ENCODE measurements at places on chromosomes 12 and 14. TPM values are rescaled to one million over a fixed set of nuclear protein-coding genes. Genes with fewer than 3 reads are reported as not detected.

DNA sequence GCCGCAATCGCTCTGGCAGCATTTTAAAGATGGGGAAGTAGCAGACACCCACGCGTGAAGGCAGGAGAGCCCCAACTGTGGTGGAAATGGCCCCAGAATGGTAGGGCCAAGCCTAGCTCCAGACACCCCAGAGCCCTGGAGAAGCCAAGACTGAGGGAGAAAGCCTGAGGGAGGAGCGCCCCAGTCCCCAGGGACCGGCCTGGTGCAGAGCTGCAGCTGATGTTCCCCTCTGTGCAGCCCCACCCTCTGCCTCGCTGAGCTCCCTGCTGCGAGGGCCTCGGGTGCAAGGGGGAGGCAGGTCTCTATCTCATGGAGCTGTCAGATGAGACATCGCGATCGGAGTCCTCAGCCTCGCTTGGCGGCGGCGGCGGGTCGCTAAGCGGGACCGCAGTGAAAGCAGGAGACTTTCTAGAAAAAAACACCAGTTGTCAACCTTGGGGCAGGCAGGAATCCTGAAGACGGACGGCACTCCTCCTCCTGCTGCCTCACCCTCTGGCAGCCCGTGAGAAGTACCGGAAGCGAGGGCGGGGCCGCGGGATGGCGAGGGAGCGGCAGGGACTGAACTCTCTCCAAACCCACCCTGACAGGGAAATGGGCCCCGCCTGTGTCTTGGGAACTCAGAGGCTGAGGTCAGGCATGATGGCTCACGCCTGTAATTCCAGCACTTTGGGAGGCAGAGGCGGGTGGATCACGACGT lies 6.0 kb downstream of the GAPDH start:
- peak overlapping the region; percentile 63 for H3K4me3 ChIP-seq
- H3K27ac ChIP-seq: peak overlapping the region; percentile 90
- H3K27me3 ChIP-seq: no peaks in the 10 kb centered on the region

The CDCA3 gene
- 25.5 TPM for total RNA-seq

The INHBC gene
- not detected for total RNA-seq

The AP5M1 gene
- 32.6 TPM for total RNA-seq

GRCh38 chr14:70641548-70642302 lies at the start of gene TTC9:
Gene TTC9, plus strand, starts transcription at chr14:70641916. Its CDS starts 214 bp downstream, at chr14:70642130.
- no peak within 1 kb of the TSS for H3K27ac ChIP-seq
- peak within 1 kb of the TSS; percentile 85 for H3K4me3 ChIP-seq
- peaks cover 16% of the 10 kb centered on the region for H3K27me3 ChIP-seq
- DNase-seq: no peak
- no peaks in the 10 kb centered on the region for H3K4me1 ChIP-seq

The MIS18BP1 gene
- 31.6 TPM for total RNA-seq

The SETD1B gene
- total RNA-seq: 19.9 TPM

DNA sequence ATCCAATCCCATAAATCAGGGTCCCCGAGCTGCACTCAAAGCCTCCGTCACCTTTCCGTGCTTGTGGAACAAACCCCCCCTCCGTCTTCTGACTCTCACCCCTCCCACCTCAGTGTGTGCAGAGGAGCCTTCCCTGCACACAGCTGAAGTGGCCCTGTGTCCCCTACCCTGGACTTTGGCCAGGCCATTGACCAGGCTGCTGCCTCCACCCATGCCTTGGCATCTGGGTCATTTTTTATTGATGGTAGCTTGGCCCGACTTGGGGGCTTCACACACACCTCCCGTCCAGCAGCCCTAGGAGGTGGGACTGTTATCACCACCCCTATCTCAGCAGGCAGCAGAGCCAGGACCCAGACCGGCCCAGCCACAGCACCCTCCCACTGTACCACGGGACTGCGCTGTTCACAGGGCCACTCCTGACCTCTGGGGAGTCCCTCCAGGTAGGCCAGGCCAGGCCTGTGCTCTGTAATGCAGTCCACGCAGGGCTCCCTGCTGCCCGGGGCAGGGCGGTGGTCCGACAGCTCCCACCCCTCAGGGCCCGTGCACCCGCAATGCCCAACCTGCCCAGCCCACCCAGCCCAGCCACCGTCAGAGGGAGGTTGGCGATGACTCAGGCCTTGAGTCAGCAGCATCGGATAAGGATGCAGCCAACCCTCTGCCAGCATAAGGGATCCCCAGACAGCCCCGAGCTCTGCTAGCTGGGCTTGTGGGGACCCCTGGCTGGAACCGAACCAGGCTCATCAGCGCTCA lies 9.2 kb upstream of the INF2 start:
- peaks cover 40% of the 10 kb centered on the region for H3K4me1 ChIP-seq
- no peaks in the 10 kb centered on the region for H3K27me3 ChIP-seq
- peak overlapping the region; percentile 70 for H3K4me3 ChIP-seq
- peaks cover 6% of the 10 kb centered on the region for H3K36me3 ChIP-seq
- H3K27ac ChIP-seq: peak overlapping the region; percentile 89

GRCh38 chr12:127606476-127607015 lies 660.4 kb upstream of the TMEM132C start:
- H3K27me3 ChIP-seq: no peaks in the 10 kb centered on the region
- H3K4me3 ChIP-seq: no peak overlapping the region
- no peak for DNase-seq
- H3K4me1 ChIP-seq: no peaks in the 10 kb centered on the region

- H3K27me3 ChIP-seq: no peaks in the 10 kb centered on the region
- H3K27ac ChIP-seq: no peak overlapping the region
- peaks cover 9% of the 10 kb centered on the region for H3K36me3 ChIP-seq
- H3K4me1 ChIP-seq: no peaks in the 10 kb centered on the region
Observed at GRCh38 chr14:69475194-69475818, 9.2 kb upstream of the PLEKHD1 start.

GRCh38 chr12:130225347-130225746 lies 63.1 kb downstream of the FZD10 start:
- no peak overlapping the region for H3K27ac ChIP-seq
- no peak overlapping the region for H3K4me3 ChIP-seq
- H3K27me3 ChIP-seq: no peaks in the 10 kb centered on the region
- H3K4me1 ChIP-seq: no peaks in the 10 kb centered on the region
- no peak for DNase-seq

GRCh38 chr12:55930771-55931316 lies at the start of gene DGKA:
Gene DGKA, plus strand, starts transcription at chr12:55931162. Its CDS starts 5,342 bp downstream, at chr12:55936504.
- peak within 1 kb of the TSS; percentile 89 for H3K27ac ChIP-seq
- H3K27me3 ChIP-seq: no peaks in the 10 kb centered on the region
- H3K4me3 ChIP-seq: peak within 1 kb of the TSS; percentile 79
- H3K4me1 ChIP-seq: peaks cover 40% of the 10 kb centered on the region
- peak; percentile 82 for DNase-seq

DNA sequence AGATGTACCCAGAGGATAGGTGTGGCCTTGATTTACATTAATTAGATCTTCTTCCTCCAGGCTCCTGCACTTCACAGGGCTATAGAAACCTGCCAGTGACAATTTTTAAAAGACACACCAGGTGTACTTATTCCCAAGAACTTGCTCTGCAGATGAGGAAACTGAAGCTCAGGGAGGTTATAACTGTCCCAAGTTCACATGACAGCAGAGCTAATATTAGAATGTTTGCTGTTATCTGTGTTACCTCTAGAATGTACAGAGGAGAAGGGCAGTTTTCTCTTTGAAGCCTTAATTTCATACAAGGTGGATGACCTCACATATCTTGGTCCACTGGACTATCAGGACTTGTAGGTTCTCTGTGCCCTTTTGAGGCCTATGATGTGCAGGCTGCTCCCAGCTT lies 27.7 kb downstream of the RASSF8 start:
- no peak overlapping the region for H3K27ac ChIP-seq
- H3K36me3 ChIP-seq: no peaks in the 10 kb centered on the region
- no peak overlapping the region for H3K4me3 ChIP-seq

The FOXN3 gene
- total RNA-seq: 25.8 TPM

The MOAP1 gene
- total RNA-seq: 17.5 TPM

The SLC38A4 gene
- total RNA-seq: not detected

Measured in MCF 10A (cell line).